ENCODE measurements at places on chromosomes 11 and 22.

DNA sequence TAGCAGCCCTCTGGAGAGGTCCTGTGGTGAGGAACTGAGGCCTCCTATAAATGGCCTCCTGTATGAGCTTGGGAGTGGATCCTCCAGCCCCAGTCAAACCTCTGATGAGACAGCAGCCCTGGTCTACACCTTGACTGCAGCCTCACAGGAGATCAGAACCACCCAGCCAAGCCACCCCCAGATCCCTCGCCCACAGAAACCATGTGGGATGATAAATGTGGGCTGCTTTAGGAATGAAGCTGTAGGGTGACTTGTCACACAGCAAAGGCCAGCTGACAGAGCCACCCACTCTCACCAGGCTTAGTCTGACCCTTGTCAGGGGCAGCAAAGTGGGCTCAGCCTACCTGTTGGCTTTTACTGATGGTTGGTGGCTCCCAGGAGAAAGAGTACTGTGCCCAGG, 6.5 kb upstream of the KCNQ1OT1 start:
- DNase-seq = no peak

- no peak for DNase-seq
Observed at GRCh38 chr22:38766076-38766777, 10.4 kb upstream of the SUN2 start.

- DNase-seq = no peak
Observed at GRCh38 chr11:30462421-30462820, 123.7 kb downstream of the MPPED2 start.

DNA sequence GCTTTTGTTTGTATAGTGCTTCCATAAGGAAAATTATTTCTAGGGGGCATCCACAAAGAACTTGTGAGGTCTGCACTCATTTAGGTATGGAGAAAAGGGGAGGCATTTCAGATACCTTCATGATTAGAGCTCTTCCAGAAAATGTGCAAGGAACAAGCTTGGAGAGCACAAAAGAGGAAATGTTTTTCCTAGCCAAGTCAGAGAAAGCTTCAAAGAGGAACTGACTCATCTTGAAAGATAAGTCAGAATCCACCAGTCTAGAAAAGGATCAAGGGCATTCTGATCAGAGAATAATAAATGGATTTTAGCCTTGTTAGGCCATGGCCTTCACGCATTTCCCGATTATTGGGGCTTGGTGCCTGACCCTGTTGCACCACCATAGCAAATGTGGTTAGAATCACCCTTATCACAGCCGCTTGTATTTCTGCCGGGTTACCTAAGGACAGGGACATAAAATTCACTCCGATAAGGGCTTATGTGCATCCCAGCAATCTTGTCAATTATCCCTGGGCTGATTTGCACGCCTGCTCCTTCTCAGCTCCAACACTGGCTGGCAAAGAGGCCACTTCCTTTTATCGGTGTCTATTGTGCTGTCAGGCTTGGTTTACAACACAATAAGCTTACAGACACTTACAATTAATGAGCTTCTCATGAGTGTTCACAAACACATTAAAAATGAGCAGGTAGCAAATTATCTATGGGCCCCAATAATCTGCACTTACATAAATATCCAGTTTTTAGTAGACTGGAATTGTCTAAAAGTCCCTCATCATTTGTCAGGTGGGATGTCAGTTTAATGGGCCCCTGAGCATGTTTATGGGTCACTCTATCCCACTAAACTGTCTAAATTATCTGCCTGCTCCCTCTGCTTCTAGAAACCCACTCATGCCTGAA, 613.5 kb downstream of the SOX6 start:
- DNase-seq = no peak

DNA sequence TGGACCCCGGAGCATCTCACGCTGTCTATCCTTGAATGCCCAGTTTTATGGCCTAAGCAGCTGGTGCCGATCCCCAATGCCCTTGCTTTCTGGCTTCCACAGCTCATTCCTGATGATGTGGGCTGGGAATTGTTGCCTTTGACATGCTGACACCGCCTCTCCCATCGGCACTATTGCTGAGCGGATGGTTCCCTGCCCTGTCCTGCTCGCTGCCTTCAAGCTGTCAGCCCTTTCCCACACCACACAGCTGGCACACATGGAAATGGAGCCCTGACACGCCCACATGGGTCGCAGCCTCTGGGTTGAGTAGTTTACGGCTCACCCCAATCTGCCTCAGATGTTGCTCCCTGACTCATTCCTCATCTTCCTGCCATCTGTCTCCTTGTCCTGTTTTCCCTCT, 110.2 kb upstream of the SESN3 start:
- no peak for DNase-seq

- no peak for DNase-seq
Observed at GRCh38 chr22:27970596-27971220, 51.7 kb upstream of the PITPNB start.

GRCh38 chr11:75743711-75744563, 24.6 kb upstream of the DGAT2 start:
- no peak for DNase-seq

DNA sequence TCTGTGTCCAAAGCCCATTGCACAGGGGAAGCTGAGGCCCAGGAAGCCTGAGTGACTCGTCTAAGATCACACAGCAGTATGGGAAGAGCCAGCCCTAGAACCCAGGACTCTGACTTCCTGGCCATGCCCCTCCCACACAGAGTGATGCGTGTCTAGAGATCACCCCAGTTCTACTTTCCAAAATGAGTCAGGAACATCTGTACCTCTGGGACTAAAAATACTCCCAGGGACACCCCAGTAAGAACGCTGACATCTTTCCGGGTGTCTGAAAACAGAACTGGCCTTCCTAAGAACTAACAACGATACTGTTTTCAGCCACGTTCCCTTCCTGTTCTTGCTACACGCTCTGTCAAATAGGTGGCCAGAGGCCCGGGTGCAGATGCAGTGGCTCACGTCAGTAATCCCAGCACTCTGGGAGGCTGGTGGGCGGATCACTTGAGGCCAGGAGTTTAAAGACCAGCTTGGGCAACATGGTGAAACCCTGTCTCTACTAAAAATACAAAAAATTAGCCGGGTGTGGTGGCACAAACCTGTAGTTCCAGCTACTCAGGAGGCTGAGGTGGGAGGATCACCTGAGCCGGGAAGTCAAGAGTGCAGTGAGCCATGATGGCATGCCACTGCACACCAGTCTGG, 21.7 kb upstream of the PDGFB start:
- DNase-seq = no peak

DNA sequence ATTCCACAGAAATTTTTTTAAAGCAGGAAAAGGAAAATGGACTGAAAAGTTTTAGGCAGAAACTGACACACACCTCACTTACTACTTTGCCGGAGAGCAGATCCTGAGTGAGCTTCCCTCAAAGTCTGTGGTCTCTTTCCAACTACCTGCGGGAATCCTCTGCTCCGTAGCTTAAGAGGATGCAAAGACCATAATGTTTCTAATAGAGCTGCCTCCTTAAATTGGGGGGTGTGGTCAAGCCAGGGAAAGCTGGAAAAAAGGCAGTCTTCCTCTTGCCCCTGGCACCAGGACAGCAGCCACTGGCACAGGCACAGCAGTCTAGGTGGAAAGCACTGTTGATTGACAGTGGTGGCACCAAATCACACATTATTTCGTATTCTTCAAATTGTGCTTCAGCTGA, at the start of gene ETS1:
TSS of gene ETS1 (minus strand) at position 144 of the 400 bp plus-strand sequence. CDS start 14,428 bp downstream, outside the sequence.
- no peak for DNase-seq

- peak; percentile 78 for DNase-seq
Observed at GRCh38 chr11:92830377-92831155, 138.9 kb upstream of the MTNR1B start.

DNA sequence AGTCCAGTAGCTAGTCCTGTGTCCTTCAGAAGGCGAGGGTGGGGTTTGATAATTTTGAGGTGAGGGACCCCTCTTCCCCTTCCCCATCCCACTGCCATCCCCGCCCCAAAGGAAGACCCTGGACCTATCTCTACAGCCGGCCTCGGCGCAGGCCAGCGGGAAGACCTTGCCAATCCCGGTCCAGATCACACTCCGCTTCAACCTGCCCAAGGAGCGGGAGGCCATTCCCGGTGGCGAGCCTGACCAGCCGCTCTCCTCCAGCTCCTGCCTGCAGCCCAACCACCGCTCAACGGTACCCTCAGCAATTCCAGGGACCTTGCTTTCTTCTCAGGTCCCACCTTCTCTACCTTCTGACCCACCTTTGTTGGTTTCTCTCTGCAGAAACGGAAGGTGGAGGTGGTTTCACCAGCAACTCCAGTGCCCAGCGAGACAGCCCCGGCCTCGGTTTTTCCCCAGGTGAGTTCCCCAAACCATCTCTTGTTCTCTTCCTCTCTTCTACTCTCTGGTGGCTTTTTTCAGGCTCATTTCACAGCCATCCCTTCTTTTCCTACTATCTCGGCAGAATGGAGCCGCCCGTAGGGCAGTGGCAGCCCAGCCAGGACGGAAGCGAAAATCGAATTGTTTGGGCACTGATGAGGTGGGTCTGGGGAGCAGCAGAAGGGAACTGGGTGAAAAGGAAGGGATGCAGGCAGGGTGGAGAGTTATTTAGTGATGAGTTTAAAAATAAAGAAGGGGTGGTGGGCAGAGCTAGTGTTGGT, 1.3 kb downstream of the KAT5 start:
- no peak for DNase-seq

GRCh38 chr11:26144291-26144690, 187.6 kb upstream of the ANO3 start:
- no peak for DNase-seq

GRCh38 chr11:63993993-63994392, 7.8 kb downstream of the OTUB1 start:
- DNase-seq = no peak

DNA sequence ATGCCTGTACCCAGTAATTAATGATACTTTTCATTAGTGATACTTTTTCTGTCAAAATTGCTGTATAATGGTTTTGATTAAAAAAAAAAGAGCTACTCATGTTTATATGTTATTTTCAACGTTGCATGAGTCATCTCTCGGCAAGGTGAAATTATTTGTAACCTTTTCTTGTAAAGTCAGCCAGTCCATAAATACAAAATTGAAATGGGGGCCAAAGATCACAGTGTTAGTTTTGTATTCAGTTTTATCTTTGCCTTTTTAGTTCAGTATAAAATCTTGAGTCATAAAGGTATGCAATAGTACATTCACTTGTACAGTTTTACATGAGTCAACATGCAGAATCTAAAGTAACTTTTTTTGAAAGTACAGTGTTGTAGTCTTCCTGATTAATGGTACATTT, 4.3 kb downstream of the ARHGEF12 start:
- DNase-seq = no peak

DNA sequence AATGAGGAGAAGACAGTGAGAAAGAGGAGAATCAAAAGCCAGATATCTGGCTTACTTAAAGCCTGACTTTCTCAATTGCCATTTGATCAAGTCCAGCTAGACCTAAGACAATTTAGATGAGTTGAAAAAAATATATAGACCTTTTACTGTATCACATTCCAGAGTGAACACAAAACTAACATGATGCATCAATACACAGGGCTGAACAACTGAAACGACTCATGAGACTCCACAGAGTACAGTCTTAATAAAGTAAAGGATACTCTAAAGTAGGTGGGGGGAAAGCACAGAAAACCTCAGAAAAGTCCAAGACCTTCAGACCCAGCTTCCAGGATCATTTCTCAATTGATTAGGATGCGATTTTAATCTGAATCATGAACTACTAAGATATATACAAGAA, 95.3 kb upstream of the OR9G4 start:
- DNase-seq = no peak

DNA sequence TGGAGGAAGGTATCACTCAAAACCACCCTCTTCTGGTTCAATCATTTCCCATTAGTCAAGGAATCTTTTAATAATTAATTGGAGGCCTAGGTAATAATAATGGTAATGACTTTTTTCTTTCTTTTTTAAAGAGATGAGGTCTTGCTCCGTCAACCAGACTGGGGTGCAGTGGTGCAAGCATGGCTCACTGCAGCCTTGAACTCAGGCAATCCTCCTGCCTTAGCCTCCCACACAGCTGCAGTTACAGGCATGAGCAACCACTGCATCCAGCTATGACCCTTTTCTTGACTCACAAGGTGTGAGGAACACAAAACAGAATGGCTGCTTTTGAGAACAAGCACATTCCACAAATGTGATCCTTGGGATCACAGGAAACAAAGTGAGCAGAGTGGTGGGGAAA, 3.6 kb downstream of the POLDIP3 start:
- DNase-seq = no peak

DNA sequence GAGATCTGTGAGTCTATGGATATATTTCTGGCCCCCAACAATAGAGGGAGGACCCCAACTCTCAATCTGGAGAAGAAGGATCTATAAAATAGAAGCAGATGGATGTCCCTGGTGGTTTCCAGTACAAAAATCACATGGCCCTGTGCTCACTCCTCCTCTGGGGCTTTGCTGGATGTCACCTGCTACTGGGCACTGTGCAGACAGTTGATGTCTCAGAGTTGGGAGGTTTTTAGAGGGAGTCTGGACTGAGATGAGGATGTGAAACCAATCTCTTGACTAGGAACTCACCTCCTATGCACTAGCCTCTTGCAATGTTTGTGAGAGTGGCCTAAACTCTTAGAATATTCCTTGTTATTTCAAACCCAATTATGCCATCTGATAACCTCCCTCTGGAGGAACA, 107.2 kb downstream of the SCN3B start:
- no peak for DNase-seq

- DNase-seq = no peak
Observed at GRCh38 chr22:50245214-50246072, 620 bp upstream of the TUBGCP6 start.

DNA sequence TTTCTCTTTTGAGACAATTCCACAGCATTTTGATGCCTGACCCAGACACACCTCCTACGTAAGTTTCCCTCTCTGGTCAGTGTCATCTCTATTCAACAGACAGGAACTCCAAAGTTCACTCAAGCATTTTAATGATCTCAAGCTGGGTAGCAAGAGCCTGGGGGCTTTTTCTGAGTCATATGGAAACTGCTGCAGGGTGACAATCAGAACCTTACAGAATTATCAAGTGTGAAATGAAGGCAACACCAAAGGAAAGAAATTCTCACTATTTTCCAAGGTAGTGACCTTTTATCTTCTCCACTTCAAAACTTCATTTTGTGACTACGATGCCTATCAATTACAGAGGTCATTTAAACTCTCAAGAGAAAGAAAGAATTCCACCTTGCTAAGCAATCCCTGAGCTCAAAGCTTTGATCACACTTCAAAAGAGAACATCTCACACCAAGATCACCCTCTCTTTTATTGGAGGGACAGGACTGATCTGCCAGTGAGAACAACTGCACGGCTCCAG, 229.0 kb upstream of the ZC3H12C start:
- no peak for DNase-seq

DNA sequence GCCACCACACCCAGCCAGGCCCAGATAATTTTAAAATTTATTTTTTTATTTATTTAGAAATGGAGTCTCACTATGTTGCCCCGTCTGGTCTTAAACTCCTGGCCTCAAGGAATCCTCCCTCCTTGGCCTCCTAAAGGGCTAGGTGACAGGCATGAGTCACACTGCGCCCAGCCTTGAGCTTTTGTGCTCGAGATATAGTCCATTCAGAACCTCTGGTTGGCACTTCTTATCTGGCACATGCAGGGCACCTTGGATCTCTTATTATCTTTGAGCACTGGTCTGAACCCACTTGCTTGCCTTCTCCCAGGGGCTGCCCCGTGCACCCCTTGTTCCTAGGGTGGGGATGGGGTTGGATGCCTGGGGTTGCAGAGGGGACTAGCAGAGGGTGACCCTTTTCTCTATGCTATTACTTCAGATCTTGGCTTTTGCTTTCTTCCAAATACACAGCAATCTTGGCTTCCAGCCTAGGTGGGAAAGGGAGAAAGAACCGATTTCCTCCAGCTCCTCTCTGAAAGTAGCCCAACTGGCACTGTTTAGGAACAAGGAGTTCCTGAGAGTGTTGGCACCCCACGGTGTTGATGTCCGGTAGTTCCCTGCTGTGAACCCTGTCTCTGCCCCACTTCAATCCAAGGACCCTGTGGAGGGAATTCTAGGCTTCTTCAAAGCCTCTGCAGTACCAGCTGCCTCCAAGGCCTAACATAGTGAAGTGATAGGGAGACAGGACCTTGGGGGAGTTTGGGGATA, 1.3 kb upstream of the SLC3A2 start:
- no peak for DNase-seq

Data from Jurkat, Clone E6-1 (cell line).